Fibroblast of villous mesenchyme (primary cell): ENCODE measurements at places on chromosomes 1 and 21. TPM values are rescaled to one million over a fixed set of nuclear protein-coding genes. Genes with fewer than 3 reads are reported as not detected.

DNA sequence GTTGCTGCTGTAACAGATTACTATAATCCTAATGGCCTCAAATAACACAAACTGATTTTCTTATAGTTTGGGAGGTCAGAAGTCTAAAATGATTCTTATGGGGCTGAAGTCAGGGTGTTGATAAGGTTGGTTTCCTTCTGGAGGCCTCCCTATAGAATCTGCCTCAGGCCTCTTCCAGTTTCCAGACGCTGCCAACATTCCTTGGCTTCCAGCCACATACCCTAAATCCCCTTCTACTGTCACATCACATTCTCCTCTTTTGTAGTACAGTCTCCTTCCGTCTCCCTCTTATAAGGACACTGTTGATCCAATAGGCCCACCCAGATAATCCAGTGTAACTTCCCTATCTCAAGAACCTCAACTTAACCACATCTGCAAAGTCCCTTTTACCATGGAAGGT lies 145.3 kb upstream of the NCAM2 start:
- DNase-seq = no peak

DNA sequence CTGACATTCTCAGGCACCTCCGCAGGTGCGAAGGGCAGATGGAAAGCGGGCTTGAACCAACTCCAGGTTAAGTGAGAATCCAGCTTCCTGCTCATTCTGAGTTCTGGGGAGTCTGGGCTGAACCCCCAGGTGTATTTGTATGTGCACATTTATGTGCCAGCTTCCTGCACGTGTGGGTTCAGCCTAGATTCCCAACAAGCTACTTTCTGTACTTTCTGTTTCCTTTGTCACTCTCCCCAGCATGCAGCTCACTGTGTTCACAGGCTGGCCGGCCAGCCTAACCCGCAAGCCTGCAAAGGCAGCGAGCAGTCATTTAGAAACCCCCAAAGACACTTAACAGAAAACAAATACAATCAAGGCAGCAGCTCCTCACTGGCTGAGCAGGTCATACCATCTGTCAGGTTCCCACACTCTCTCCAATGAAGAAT lies 1.3 kb upstream of the IL19 start:
- DNase-seq = no peak

DNA sequence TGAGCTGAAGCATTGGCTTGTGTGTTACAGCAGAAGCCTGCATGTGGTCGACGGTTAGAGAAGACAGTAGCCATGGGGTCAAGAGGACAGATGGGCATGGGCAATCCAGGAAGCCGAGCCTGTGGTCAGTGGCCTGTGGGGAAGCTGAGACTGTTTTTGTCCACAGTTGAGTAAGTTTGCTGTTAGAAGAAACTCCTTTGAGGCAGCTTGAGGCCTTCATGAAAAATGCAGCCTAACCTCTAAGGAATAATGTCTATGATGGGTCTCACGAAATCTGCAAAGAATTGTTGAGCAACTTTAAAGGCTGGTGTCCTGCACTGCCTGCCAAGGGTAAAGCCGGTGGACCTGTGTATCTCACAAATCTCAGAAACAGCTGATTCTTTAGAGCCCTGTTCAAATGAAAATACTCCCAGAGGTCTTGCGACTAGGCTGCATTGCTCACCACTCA lies 322.4 kb downstream of the SETD4 start:
- peak; percentile 72 for DNase-seq

CYP4A11 gene
- total RNA-seq = not detected in 2 replicates

MANEAL gene
- total RNA-seq = 0.43 and 0.97 TPM in 2 replicates

DNA sequence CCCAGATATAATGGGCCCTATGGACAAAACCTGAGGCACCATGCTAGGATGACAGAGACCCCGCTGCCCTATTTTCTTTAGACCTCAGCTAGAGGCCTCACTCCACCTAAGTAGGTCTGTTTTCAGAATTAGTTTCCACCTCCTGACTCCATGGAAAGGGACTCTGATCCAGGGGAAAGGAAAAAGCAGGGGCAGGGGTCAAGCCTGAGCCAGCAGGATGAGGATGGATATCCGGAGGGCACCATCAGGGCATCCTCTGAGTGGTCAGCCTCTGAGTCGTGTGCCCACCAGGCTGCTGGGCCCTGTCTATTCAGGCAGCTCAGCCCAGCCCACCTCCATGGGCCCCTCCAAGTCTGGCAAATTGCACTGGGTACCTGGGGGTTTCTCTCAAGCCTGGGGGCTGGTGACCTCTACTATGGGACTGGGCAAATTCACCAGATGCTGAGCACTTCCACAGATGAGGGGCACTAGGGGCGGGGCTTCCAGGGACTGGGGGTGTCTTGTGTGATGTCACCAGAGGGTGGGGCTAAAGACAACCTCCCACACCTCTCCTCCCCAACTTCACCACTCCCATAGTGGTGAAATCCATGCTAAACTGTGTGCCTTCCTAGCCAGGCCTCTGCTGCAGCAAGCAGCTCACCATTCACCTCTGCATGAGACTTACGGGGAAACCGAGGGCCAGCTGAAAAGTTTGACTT lies 5.5 kb downstream of the PAQR7 start:
- DNase-seq = no peak

DNA sequence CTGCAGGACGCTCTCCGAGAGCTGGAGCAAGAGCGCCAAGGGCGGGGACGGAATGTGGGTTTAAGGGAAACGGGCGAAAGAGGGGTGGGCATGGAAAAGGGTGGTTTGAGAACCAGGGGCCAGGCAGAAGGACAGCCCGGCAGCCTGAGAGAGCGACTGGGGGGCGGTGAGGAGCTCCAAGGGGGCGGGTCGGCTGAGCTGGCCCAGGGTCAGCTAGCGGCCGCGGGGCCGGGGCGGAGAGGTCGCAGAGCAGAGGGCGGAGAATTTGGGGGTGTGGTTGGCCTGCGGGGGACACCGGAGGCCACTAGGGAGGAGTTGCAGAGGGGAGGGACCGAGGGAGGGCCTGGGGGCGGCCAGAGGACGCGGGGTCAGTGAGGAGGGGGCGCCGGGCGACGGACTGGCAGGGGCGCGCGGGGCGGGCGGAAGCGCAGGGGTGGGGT lies 54.7 kb downstream of the NDUFS5 start:
- no peak for DNase-seq
